ENCODE measurements at places on chromosomes 6 and 20.
A peak's percentile ranks its signal among the peaks of the same experiment; 100 is the strongest.

DNA sequence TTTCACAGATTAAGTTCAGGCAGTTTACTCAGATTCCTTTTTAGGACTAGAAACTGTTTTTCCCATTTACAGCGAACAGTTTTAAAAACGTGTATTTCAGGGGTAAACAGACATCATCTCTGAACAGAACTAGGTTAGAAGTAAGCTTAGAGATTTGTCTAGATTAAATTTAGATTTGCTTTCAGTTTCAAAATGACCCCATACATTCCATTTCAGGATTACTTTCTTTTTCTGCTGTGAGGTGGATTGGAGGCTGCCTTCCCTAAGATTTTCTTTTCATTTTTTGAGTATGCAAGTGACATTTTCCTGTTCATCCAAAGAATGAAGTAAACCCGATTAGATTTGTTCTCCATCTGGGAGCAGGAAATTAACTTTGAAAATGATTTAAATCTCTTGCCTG, 747.2 kb downstream of the KHDRBS2 start:
- DNase-seq: no peak

DNA sequence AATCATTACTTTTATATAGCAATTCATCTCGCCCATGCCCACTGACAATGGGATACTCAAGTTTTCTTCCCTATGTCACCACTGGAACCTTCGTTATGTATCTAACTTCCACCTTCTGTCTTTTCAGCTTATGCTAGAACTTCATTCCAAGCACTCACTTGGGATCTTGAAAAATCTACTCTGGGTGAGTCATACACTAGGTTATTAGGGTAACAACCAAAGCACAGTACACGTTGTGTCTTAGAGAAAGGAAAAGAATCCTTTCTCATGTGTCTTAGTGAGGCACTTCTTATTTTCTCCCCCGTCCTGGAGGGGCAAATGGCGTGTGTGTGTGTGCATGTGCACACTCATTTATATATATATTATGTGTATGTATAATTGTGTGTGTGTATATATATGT, 18.3 kb upstream of the FAM162B start:
- DNase-seq: no peak

DNA sequence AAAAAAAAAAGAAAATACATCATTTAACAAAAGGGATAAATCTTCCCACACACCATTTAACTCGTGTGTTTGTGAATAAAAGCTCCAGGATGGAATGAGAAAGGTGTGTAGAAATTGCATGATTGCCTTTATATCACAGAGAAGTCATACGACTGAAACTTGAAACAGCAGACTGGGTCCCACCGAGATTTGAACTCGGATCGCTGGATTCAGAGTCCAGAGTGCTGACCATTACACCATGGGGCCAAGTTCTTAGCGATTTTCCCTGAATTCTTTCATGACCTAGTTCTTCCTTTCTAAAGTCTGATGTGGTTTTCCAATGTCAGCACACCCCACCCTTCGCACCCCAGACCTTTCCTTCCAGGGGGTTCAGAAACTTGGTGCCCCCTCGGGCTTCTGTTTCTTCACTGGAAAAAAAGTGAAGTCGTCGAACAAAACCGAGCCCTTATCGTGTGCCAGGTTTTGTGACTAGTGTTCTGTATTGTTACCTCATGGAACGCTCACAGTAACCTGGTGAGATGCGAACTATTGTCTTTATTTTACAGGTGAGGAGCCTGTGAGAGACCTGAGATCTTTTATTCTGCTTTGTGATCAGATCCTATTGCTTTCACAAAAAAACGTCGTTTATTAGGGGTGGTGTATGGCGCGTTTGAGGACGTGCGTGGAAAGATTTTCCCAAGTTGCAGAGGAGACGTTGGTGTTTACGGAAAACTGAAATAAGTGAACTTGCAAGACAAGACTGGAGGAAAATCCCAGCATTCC, 120.8 kb downstream of the OR2B2 start:
- no peak for DNase-seq

- no peak for DNase-seq
Observed at GRCh38 chr6:49325891-49326290, 137.2 kb downstream of the MMUT start.

- DNase-seq: no peak
Observed at GRCh38 chr6:87494761-87495422, 22.1 kb downstream of the SLC35A1 start.

GRCh38 chr6:33123732-33124524, 48.1 kb downstream of the HLA-DPB1 start:
- DNase-seq: no peak

GRCh38 chr20:38890497-38890818, 35.8 kb upstream of the FAM83D start:
- DNase-seq: no peak

- DNase-seq: no peak
Observed at GRCh38 chr6:89978749-89979145, 84.5 kb downstream of the GJA10 start.

GRCh38 chr20:48689388-48689787, 138.4 kb downstream of the PREX1 start:
- no peak for DNase-seq

DNA sequence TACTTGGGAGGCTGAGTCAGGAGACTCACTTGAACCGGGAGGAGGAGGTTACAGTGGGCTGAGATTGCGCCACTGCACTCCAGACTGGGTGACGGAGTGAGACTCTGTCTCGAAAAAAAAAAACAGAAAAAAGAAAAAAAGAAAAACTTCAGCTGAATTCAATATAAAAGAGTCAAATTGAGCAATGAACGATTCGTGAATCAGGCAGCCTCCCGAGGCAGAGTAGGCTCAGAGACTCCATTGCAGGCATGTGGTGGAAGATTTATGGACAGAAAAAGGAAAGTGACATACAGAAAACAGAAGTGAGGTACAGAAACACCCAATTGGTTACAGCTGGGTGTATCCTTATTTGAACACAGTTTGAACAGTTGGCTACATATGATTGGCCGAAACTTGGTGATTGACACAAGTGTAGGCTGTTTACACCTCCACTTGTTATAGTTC, 56.3 kb downstream of the HLA-DPB1 start:
- DNase-seq: no peak

- peak; percentile 34 for DNase-seq
Observed at GRCh38 chr6:110814102-110815014, 911 bp downstream of the CDK19 start.

DNA sequence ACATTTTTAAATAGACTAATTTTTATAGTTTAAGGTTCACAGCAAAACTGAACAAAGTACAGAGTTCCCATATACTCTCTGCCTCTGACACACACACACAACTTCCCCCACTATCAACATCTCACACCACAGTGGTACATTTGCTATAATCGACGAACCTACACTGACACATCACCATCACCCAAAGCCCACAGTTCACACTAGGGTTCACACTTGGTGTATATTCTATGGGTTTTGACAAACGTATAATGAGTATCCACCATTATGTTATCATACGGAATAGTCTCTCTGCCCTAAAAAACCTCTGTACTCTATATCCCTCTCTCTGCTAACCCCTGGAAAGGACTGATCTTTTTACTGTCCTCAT, 15.6 kb downstream of the TMEM30A start:
- DNase-seq: no peak

- no peak for DNase-seq
Observed at GRCh38 chr6:133671376-133671775, 217.5 kb upstream of the TCF21 start.

GRCh38 chr6:157555455-157556143, 174.6 kb downstream of the ZDHHC14 start:
- DNase-seq: no peak

GRCh38 chr6:22399693-22400092, 102.9 kb upstream of the PRL start:
- DNase-seq: no peak

DNA sequence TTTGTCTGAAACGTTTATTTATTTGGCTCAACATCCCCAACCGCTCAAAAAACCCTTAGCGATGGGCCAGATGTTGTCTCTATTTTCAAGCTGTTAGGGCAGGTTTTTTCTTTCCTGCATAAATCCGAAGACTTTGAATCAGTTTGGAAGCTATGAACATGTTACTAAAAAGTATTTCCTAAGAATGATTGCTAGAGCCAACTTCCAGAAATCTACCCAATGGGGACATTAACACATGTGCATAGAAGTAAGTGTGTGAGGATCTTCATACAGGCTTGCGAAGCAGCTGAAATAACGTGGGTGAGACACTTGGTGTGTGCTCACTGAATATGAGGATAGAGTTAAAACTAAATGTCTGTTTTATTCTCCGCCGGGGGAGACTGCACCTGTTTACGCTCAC, 106.8 kb downstream of the BCAS1 start:
- no peak for DNase-seq

GRCh38 chr6:111258615-111259088, 171.3 kb downstream of the SLC16A10 start:
- no peak for DNase-seq

GRCh38 chr6:132764370-132764769, 6.7 kb upstream of the VNN2 start:
- DNase-seq: no peak

DNA sequence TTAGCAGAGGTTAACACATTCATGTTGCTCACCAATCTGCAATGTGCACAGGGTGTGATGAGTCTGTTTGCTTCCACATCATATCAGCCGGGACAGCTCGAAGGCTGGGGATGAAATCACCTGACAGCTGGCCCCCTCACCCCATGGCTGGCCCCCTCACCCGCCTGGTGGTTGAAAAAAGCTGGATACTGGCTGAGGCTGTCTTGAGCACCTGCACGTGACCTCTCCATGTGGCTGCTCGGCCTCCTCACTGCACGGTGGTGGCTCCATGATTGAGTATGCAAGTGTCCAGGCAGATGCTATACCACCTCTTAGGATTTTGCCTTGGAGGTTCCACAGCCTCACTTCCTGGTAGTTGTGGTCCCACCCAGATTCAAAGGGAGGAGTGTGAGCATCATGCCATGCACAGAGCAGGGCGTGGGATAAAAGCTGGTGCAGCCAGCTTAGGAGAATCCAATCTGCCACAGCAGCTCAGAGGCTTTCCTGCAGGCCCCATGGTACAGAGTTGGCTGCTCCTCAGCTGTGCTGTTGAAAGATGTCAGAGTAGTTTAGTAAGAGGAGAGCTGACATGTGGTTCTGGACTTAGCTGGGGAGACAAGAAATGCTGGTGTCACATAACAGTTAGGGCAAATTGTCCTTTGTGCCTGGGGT, 29.6 kb upstream of the SYNDIG1 start:
- DNase-seq: no peak

- no peak for DNase-seq
Observed at GRCh38 chr20:46872328-46873211, 22.1 kb upstream of the EYA2 start.

DNA sequence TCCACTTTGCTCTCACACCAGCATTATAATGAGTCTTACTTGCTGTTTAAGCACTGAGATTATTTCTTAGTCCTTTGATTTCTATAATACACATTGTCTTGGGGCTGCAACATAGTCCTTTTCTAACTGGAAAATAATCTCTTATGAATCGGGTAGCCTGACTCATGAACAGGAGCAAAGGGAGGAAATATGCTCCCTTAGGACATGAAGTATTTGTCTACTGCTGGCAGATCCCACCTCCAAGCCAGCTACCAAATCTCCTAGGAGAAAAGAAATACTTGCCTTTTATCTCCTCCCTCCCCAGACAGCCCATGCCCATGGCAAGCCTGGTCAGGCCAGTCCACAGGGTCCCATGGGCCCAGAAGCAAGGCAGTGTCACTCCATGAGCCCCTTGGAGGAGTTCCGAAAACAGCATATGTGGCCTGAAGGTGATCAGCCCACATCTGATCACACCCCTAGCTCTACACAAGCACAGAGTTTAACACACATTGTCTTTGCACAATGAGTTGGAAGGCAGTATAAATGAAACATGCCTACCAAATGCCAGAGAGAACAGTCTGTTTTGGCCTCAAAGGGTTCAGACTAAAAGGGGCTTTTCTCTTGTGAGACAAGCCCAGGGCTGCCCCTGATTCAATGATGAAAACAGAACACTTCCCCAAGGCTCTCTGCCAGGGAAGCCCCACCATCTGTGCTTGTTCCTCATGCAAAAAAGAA, 37.1 kb upstream of the SLC4A11 start:
- no peak for DNase-seq

DNA sequence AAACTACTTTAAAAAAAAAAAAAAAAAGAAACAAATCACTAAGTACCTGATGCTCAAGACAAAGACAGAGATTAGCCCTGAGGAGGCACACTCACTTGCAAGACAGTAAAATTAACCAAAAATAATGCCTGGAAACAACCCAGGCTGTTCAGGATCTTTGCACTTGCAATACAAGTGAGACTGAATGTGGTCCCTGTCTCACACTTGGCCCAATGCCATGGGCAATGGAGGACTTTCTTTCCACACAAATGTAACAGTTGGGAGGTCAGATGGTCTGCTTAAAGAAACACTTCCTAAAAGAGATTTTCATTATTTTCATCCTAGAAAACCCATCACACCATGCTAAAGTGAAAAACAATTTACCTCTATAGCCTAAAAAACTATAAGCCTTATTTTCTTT, 16.2 kb downstream of the STAU1 start:
- DNase-seq: no peak

DNA sequence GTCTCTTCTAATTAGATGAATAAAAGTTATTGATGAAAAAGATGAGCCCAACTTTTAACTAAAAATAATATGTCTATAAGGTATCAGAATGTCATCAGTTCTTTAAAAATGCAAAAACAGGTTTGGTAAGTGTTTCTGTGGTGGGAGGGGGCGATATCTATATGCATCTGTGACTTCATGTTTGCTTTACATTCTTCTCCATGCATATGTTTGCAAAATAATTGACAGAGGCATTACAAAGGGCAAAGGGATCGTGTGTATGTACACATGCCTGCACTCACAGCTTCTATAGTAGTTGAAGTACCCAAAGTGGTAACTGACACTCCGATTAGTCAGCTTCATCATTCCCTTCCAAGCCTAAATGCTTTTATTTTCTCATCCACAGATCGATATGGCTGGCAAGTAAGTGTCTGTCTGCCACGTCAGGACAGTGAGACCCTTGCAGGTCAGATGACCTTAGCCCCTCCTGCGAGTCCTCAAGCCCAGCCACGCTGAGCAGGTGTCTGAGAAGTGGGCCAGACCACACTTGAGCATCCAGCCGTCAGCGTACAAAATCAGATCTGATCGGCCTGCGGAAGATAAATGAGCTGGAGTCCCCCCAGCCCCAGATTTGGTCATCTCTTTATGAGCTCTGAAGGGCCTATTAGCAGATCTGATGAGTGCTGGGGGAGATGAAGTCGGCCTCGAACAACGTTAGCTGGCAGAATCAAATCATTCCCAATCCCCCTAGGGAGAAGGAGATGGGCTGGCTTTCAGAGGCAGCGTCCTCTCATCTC, 369.1 kb downstream of the MAFB start:
- no peak for DNase-seq

DNA sequence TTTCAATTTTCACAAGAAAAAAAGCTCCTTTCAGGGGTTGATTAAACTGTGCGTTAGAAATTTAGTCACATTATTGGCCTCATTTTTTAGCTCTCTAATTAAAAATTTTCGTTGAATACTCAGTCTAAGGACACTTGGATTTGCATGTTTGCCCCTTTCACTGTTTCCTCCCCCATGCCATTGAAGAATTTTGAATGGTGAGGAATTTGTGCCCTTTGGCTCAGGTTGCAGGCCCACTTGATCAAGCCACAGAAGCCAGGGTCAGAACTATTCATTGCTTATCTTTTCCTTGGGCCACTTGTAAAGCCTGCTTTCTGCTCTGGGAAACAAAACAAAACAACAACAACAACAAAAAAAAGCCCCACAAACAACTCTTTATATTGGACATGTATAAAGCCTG, 12.2 kb downstream of the LIN28B start:
- no peak for DNase-seq
